ENCODE measurements at places on chromosomes 3 and 15.

GRCh38 chr3:169147238-169148008 lies 516.1 kb downstream of the MECOM start:
- DNase-seq: peak; percentile 8

DNA sequence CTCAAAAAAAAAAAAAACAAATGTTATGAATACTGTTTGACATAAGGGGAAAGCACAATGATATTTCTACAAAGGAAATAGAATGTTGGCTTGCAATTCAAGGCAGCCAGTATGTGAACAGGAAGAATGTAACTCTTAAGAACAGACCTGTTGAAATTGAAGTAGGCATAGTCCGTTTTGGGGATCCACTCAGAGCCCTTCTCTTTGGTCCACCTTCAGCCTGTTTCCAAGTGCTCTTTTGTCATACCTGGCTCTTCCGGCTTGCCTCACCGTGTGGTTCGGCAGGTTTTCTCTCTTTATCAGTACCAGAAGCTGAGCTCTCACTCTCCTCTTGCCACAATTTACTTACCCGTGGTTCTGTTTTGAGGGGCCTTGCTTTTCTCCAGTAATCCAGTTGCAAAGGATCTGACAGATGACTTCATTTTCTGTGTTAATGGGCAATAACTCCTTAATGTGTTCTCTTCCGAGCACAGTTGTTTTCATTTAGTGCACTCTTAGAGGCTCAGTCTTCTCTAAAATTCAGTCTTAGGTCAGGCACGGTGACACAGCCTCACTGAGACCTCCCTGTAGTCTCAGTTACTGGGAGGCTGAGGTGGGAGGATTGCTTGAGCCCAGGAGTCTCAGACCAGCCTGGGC lies 6.7 kb downstream of the ABHD17C start:
- no peak for DNase-seq

DNA sequence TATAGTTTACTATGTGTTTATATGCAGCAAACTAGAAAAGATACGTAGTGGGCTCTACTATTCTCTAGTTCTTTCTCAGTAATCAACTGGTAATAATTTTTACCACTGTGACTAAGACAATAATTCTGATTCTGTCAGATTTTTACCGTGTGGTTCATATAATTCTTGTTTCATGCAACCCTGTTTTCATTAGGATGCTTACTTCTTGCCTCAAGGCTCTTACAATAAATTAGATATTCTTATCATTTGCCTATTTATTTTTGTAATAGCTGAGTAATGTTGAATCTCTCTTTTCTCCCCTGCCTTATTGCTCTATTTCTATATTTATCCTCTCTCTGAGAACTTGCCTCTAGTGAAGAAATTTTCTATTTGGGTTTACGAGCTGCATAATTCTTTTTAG lies 524.7 kb downstream of the NAALADL2 start:
- DNase-seq: no peak

DNA sequence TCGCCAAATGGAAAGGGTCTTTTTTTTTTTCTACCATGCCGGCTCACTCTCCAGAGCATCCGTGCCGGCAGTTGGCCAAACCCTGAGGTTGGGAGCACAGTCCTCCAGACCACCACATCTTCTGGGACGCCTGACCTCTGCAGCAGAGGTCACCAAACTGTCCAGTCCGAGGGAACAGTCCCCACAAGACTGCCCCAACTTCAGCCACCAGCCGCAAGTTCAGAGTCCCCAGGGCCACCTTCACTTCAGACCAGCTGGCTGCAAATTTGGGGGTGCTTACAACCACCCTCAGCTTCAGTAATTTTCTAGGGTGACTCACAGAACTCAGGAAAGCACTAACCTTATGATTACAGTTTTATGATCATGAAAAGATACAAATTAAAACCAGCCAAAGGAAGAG lies 28.9 kb downstream of the PLA2G4D start:
- no peak for DNase-seq

GRCh38 chr15:34085746-34086145 lies 15.9 kb downstream of the EMC7 start:
- DNase-seq: no peak

DNA sequence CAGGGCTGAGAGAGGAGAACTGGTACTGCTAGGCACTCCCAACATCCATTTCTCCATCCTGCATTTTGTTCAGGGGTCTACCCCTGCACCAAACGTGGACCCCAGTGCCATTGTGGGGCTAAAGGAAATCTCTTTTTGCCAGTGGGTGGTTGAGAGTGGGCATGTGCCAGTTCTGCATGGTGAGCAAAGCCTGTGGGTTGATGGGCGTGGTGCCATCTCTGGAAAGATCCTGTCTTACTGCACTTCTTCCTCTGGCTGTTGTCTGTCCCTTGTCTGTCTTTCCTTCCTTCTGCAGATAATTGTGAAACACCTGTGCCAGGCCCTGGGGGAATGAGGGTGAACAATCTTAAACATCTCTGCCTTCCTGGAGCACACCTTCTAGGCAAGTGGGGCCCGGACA lies 1.4 kb upstream of the RARRES1 start:
- DNase-seq: no peak

GRCh38 chr3:59016930-59017616 lies 32.8 kb downstream of the CFAP20DC start:
- no peak for DNase-seq

GRCh38 chr15:88994286-88994685 lies 81.1 kb upstream of the MFGE8 start:
- no peak for DNase-seq

DNA sequence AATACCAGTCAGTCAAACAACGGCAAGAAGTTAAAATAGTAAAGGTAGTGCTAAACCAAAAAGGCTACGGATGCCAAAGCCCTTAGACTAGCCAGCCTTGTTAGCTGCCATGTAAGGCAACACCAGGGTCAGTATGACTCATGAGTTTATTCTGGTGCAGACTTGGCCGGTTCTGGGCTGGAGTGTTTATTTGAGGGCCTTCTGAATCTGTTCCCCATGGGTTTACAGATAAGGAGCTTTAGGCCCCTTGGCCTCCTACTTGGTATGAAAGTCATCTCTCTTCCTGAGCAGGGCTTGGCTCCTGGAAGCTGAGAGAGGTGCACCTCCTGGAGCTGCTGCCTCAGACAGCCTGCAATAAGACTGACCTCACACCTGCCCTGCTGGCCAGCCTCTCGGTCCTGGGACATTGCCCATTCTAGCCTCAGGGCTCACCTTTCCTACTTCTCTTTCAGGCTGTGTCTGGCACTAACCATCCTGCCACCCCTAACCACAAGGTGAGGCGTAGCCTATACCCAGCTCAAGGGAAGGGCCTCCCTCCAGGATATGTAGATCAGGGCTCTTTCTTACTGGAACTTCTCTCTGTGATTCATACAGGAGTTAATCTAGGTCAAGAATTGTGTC lies 10.4 kb upstream of the RTP1 start:
- peak; percentile 74 for DNase-seq

DNA sequence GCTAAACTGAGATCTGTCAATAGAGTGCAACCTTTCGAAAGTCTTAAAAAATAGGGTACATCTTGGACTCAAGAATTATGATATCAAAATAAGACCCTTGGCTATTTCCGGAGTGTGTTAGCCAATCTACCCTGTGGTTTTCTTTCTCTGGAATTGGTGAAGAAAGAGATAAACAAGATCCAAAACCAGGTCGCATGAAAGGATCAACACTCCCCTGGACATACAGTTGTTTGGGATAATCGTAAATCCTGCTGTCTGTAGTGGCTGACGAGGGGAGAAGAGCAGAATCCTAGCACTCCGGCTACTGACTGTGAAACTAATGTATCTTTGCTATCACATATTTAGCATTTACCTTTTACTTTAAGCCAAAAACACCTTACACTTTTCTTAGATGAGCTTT lies 30.9 kb downstream of the FNDC3B start:
- no peak for DNase-seq

DNA sequence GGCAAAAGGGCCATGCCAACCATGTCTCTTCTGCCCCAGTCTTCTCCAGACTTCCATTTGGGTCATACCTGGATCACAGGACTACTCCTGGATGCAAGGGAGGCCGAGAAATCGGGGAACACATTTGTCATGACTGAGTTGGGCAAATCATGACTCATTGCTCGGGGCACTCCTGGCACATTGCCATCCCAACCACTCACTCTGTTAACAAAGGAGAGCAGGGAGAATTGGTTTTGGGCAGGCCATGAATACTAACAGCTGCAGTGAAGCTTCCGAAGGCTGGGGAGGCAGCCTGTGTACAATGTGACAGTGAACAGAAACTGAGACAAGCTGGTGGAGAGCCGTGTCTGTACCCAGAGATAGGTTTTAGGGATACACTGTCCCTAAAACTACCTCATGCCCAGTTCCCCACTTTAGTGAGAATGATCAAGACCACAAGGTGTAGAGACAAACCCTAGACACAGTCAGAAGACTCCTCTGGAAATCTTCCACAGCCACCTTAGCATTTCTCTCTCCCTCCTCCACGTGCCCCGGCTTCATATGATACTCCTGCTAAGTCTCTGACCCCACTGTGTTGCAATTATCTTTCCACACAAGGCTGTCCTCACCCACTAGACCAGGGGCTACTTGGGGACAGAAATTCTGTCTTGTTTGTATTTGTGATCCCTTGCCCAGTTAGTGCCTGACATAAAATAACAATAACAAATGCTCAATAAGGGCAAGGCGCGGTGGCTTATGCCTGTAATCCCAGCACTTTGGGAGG lies 10.5 kb upstream of the BUB1B start:
- peak; percentile 82 for DNase-seq

DNA sequence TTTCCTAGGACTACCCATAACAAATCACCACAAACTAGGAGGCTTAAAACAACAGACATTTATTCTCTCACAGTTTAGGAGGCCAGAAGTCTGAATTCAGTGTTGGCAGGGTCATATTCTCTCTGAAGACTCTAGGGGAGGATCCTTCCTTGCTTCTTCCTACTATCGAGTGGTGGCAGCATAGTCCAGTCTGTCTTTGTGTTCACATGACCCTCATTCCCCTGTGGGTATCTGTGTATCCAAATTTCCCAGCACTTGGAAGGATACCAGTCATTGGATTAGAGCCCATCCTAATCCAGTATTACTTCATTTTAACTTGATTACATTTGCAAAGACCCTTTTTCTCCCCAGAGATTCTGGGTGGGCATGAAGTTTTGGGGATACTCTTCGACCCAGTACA lies 63.8 kb downstream of the GMPS start:
- no peak for DNase-seq

- DNase-seq: no peak
Measured at GRCh38 chr15:63047792-63048114, 5.2 kb downstream of the TPM1 start.

GRCh38 chr3:8279476-8279875 lies 222.1 kb upstream of the LMCD1 start:
- no peak for DNase-seq

DNA sequence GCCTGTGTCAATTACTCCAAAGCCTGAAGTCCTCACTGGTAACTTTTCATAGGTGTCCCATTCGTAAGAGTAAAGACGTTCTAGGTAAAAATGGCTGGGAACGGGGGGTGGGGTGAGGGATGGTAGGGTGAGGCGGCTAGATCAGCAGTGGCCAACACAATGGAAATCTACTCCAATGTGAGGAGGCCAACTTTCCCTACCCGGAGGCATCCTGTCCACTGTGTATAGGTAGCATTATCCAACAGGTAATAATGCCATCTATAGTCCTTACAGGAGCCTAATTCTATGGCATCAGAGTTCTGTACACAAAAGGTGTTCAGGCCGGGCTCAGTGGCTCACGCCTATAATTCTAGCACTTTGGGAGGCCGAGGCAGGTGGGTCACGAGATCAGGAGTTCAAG lies 29.1 kb downstream of the HDC start:
- DNase-seq: no peak

DNA sequence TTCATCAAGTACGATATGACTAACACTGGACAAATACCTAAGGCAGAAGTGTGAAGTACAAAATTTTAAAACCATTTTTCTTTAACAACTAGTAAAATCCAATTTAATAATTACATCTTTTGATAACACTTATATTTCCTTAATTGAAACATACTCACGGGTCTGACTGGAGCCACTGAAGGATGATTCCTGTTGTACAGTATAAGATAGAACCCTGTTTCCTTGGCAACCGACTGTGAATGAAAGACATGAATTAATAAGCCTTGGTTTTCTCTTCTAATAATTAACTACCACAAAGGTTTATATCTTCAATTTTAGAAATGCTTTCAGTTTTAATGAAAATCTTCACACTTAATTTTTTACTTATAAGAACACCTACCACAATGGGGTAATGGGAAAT lies 19.4 kb downstream of the DHX36 start:
- no peak for DNase-seq

DNA sequence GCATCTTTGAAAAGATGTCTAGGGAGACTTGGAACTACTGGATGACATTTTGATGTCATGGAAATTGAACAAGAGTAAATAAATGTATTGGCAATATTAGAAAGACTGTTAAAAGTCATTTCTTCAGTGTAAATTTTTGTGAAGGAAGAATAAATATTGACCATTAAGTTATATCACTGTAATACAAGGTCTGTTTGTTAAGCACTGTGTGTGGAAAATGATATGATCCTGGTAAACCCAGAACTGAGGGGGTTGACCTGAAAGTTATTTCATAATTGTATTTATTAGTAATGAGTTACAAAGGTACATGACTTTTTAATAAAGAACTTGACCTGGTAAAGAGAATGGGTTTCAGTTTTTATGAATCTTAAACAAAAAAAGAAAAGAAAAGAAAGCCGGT lies 106.6 kb downstream of the B3GALNT1 start:
- no peak for DNase-seq

GRCh38 chr15:52103217-52104207 lies 9.1 kb downstream of the BCL2L10 start:
- DNase-seq: peak; percentile 51

- DNase-seq: no peak
Measured at GRCh38 chr3:16795581-16795980, 89.2 kb upstream of the PLCL2 start.

DNA sequence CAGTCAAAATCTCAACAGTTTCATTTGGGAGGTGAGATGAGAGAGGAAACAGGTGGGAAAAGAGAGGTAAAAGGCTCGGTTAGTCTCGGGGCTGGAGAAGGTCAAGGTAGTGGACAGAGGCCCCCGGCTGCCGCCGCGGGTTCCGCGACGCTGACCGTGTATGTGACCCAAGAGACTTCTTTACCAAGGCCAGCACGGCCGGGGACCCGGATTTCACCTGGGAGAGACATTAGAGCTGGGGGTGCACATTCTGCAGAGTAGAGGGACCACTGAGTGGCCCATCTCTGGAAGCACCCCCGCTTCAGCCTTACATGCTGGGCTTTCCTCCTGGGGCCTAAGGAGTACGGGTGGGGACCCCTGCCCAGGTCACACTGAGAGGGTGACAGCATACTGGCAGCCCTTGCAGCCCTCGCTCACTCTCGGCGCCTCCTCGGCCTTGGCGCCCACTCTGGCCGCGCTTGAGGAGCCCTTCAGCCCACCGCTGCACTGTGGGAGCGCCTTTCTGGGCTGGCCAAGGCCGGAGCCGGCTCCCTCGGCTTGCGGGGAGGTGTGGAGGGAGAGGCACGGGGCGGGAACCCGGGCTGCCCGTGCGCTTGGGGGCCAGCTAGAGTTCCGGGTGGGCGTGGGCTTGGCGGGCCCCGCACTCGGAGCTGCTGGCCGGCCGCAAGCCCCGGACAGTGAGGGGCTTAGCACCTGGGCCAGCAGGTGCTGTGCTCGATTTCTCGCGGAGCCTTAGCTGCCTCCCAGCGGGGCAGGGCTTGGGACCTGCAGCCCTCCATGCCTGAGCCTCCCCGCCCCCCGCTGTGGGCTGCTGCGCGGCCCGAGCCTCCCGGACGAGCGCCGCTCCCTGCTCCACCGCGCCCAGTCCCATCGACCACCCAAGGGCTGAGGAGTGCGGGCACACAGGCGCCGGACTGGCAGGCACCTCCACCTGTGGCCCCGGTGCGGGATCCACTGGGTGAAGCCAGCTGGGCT lies 41.3 kb upstream of the RPL32 start:
- no peak for DNase-seq

All from gastrocnemius medialis (tissue), 4 donors.